ENCODE measurements at places on chromosomes 5 and 9.

DNA sequence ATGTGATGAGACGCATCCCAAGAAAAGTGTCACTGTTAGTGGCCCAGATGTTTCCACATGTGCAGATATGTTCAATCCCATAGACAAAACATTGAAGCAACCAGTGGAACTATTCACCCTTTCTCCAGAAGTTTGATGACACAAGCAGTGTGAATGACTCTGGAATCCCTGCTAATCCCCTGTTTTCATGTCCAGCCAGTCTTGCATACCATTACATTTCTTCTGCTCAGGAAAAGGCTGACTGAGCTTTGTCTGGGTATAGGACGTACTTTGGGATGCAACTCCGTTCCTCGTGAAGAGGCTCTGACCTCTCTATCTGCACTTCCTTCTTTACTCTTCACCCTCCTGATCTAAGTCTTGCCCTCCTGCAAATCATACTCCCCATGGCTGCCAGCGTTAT is 172.4 kb downstream of the NTRK2 start:
- no peak for DNase-seq

GRCh38 chr5:40853632-40854192 is 12.5 kb downstream of the CARD6 start:
- no peak for DNase-seq

DNA sequence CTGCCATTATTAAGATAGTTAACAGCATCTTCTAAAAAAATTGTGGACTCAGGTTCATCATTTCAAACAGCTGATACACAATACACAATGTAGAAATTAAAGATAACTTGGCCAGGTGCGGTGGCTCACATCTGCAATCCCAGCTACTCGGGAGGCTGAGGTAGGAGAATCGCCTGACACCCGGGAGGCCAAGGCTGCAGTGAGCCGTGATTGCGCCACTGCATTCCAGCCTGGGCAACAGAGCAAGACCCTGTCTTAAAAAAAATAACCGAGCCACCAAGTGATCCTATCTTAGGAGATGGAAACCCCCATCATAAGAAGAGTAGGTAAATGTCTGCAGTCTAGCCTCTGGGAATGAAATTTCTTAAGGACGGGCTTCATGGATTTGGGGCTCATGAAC is 241.7 kb downstream of the PIK3R1 start:
- DNase-seq, result no peak

- no peak for DNase-seq
Observed at GRCh38 chr9:76882686-76883085, 23.2 kb downstream of the PRUNE2 start.

DNA sequence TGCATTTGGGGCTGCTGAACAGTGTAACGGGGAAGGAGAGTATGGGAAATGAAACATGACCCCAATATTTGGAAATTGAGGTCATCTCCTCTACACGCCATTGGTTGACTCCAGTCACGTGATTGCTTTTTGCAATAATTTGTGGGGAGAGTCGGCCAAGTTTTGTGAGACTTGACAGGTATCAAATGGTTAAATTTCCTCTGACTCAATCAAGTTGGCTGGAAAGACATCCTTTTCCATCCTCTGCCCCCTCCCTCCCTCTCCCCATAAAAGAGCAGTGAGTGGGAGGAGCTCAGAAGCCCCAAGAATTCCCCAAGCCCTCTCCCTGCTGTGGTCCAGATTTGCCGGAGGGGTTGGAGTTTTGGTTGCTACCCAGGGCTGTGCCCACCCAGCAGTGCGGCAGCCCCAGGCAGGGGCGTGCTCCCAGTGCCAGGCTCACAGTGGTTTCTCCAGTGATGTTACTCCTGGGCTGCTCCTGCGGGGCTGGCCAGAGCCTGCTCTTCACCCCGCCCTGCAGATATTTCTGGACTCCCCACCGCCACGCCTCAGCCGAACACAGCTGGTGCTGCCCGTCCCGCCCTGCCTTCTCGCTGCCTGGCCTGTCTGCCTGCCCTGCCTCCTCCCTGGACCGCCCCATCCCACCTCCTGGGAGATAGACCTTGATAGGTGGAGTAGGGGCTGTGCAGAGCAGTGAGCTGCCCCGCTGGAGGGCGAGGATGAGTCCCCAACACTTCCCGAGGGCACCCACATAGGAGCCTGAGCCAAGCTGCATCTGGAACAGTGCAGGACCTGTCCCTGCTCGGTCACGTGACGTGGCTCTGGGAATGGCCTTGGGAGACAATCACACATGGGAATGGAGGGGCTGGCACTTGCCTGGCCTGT is 3.4 kb downstream of the COL5A1 start:
- DNase-seq, result no peak

DNA sequence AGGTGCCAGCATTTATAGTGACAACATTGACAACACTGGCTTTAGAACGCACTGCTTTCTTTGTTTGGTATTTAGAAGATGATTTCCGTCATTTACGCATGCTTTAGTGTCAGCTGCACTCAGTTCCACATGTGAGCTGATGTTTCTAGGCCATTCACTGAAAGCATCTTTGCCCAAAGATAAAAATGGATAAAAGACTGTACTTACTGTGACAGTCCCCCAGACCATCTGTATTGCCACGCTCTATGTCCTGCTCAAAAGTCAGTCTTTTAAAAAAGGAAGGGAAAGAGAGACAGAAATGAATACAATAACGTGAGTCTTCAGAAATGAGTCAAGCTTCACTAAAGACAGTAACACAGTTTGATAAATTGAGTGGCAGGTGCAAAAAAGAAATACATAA is 99.3 kb downstream of the SEMA6A start:
- no peak for DNase-seq

DNA sequence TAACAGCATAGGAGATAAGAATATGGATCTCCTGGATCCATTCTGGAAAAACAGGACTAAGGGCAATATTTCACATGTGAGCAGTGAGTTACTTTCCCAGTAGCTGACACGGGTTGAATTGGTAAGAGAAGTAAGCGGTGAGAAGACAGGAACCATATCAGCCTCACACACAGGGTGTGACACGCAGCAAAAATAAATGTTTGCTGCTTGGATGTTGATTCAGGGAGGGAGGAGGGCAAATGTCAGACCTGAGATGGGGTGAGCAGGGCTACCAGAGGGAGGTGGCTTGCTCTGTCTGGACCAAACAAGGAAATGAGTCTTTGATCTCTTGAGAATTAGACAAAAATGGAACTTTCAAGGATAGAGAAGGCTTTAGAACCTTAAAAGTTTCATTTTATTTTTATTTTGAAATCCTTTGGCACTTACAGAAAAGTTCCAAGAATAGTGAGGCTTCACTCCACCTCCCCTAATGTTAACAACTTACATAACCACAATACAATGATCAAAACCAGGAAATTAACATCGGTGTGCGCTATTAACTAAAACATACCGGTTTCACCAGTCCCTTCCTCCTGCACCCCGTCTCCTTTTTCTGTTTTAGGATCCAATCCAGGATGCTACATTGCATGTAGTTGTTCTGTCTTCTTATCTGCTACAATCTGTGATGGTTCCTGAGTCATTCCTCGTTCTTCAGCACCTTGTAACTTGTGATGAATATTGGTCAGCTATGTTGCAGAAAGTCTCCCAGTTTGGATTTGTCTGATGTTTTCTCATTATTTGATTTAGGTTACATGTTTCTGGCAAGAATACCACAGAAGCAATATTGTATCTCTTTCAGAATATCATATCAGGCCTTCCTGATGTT is 20.5 kb upstream of the ARHGEF28 start:
- DNase-seq, result no peak

DNA sequence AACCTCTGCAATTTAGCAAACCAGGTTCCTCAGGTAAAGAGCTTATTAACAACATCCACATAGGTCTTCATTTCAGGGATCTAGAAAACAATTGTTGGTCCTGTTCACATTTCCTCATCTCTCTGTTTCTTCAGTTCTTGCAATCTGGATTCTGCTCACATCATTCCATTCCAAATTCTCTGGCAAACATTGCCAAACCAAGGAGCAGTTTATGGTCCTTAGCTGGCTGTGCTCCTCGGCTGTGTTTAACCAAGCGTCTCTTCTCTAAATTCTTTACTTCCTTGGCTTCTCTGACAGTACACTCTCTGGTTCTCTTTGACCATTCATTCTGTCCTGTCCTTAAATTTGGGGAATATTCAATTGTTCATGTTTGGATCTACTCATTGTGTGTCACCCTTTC is 65.8 kb upstream of the RANBP3L start:
- no peak for DNase-seq

DNA sequence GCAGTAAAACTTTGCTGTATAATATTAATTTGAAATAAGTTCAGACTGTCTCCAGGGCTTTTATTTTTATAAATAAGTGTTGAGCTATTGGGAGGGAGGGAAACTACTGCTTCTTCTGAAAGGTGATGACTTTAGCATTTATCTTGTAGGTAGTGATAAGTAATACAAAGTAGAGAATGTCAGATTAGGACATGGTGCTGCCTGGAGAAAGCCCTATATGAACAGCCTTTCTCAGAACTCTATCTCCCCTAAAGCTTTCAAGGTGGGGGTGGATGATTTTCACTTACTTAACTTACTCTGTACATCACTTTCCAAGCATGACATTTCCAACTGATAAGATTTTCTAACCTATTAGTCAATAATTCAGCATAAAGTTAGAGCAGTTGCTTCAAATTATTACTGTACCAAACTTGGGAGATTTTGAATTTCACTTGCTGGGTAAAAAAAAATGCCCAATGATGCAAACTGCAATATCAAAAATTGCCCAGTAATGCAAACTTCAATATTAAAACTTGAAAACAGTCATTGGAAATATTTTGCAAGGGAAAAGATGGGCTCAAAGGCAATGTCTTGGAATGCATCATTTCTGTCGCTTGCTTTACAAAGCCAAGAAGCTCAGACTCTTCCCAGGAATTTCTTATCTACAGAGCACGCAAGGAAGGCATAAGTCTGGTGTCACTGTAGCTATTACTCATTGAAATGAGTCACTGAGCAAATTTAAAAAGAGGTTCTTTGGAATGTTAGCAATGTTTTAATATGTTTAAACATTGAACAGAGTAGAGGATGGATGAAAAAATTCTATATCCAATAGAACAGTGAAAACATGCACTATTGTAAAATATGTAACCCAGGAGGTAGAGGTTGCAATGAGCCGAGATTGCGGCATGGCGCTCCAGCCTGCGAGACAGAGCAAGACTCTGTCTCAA is 569.5 kb downstream of the PSAT1 start:
- DNase-seq, result no peak

DNA sequence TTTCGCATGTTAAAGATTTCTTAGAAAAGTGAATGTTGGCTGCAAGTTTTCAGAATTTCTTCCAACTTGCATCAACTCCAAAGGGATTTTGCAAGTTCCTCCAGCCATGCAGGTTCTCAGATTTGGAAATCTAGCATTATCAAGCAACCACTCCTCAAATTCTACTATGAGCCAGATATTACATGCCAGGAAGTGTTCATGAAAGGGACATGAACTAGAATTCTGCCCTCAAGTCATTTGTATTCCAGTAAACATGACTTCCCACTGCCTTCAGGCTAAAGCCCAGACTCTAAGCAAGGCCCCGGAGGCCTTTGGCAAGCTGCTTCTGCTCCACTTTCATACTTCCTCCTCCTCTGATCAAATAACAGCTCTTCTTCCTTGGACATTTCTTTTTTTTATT is 111.3 kb upstream of the PAPPA start:
- no peak for DNase-seq

- DNase-seq, result no peak
Observed at GRCh38 chr9:87884578-87885459, 2.1 kb downstream of the SPATA31E1 start.

GRCh38 chr5:126355940-126356339 is 67.3 kb upstream of the GRAMD2B start:
- no peak for DNase-seq

- no peak for DNase-seq
Observed at GRCh38 chr5:169631360-169631759, 5.7 kb upstream of the DOCK2 start.

DNA sequence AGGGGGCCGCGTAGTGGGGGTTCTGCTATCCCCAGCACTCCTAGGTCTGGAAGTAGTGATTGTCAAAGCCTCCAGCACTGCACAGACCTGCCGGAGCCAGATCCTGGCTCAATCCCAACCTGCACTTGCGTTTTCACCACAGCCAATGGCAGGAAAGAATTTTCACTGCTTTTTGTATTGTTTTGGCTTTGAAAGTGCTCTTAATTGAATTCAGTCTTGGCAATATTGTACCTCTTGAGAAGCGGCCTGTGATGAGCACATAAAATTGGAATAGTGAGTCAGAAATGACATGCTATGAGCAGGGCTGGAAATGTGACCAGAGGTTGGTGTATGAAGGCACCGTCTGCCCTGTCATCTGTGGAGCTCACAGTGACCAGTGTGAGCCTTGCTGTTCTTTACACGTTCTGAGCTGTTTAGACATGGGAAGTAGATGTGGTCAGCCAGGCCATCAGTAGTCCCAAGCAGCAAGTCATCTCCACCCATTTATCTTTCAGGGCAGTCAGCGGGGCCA is 41.5 kb downstream of the SECISBP2 start:
- no peak for DNase-seq

DNA sequence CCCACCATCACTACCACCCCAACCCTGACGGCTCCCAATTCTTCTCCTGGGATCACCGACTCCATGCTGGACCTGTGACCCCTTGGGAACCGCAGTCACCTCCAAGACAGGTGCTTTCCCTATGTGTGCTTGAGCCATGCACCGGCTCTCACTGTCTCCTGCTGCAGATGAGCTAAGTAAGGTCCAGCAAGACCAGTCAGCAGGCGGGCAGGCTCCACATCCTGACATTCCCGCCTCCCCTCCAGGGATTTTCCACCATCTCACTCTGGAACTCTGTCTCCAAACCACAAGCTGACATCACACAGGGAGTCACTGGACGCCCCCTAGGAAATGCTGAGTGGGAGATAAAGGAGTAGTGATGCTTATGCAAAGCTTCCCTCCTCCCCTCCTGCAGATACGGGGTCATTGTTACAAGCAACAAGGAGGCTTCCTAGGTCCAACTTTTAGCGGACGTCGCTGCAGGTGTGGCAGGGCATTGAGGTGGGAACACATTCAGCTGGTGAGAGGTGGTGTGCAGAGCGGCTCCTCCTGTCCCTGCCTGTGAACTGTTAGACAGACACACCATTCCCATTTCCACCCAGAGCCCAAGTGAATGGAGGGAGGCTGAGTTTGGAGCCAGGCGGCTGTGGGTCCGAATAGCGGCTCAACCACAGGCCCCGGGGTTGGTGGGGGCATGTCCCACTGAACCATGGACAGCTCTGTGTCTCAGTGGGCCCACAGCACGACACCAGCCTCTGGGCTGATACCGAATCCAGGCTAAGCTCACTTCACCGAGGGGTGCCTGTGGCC is 129.2 kb upstream of the PHYKPL start:
- no peak for DNase-seq

GRCh38 chr5:119470105-119470763 is 17.9 kb downstream of the HSD17B4 start:
- no peak for DNase-seq

GRCh38 chr9:132367613-132368313 is 13.0 kb upstream of the SETX start:
- DNase-seq, result no peak

GRCh38 chr5:82523633-82524032 is 245.5 kb upstream of the RPS23 start:
- DNase-seq, result no peak

- peak; percentile 85 for DNase-seq
Observed at GRCh38 chr5:36876299-36876964, at the start of gene NIPBL. TSS of gene NIPBL (plus strand) at chr5:36876769. CDS start at chr5:36953697, 76,928 bp downstream.

All from activated CD4-positive, alpha-beta T cell treated with anti-CD3 and anti-CD28 coated beads, Interleukin-2, amount 50 U/mL, for 4 hours (primary cell).